ENCODE measurements at places on chromosomes 3 and 15.

DNA sequence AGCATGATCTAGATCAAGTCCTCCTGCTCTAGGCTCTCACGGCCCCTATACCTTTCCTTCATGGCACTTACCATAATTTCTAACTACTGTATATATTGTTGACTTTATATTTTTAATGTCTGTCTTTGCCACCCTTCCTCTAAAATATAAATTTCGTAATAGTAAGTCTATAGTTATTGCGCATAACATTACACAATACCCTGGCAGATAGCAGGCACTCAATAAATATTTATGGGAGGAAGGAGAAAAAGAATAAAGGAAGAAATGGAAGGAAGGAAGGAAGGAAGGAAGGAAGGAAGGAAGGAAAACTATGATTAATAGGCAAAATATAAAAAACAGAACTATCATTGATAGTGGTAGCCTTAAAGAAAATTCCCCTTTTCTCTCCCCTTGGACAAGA is 190.3 kb upstream of the LMCD1 start:
- DNase-seq, result no peak

GRCh38 chr3:59081071-59081470 is 31.2 kb upstream of the CFAP20DC start:
- no peak for DNase-seq

- no peak for DNase-seq
Observed at GRCh38 chr3:194311000-194311399, 40.1 kb downstream of the CPN2 start.

GRCh38 chr3:186520957-186521842 is 23.0 kb downstream of the CRYGS start:
- DNase-seq, result no peak

GRCh38 chr3:172034786-172035685 is 4.3 kb upstream of the FNDC3B start:
- DNase-seq, result no peak

- no peak for DNase-seq
Observed at GRCh38 chr3:81033684-81034083, 727.8 kb downstream of the GBE1 start.

- peak; percentile 11 for DNase-seq
Observed at GRCh38 chr15:68791431-68792283, 29.0 kb downstream of the ANP32A start.

GRCh38 chr15:62456011-62456920 is 291.2 kb upstream of the C2CD4B start:
- DNase-seq, result no peak

DNA sequence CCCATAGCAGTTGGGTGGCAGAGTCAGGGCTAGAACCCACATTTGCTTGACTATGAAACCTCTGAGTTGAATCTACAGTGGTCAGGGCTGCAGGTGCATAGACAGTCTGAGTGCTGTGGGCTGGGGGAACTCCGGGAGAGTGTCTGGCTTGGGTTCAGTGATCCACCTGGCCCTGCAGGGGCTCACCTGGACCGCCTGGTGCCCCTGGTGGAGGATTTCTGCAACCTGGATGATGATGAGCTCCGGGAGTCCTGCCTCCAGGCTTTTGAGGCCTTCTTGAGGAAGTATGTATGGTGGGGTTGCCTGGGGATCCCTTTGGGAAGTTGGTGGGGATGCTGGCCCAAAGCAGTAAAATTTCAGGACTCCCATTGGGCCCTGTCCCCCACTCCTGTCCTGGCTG is 16.3 kb downstream of the CAND2 start:
- DNase-seq, result no peak

- DNase-seq, result no peak
Observed at GRCh38 chr3:178079966-178080365, 456.3 kb upstream of the KCNMB2 start.

DNA sequence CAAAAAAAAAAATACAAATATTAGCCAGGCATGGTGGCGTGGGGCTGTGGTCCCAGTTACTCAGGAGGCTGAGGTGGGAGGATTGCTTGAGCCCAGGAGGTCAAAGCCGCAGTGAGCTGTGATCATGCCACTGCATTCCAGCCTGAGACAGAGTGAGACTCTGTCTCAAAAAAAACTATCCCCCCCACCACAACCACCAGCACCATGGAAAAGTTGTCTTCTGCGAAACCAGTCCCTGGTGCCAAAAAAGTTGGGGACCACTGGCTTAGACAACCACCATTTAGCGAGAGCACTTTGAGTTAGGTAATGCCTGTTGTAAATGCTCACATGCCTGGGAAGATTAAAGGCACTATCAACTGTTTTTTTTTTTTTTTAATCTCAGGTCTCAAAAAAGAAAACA is 15.4 kb downstream of the ARHGAP31 start:
- no peak for DNase-seq

DNA sequence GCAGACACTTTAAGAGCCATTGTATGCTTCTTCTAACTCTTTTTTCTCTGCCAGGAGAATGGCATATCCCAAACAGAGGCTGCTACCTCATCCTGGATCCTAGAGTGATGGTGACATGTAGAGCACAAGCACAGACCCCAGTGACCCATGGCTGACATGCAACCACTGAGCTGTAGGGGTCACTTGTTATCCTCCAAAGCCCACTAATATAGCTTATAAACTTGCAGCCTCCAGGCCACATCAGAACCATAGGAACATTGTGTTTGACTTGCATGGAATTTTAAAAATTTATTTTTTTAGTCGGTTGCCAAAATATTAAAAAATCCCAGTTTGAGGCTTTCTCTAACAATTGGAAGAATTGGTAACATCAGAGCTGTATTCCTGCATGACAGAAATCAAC is 283.0 kb upstream of the WNT5A start:
- no peak for DNase-seq

DNA sequence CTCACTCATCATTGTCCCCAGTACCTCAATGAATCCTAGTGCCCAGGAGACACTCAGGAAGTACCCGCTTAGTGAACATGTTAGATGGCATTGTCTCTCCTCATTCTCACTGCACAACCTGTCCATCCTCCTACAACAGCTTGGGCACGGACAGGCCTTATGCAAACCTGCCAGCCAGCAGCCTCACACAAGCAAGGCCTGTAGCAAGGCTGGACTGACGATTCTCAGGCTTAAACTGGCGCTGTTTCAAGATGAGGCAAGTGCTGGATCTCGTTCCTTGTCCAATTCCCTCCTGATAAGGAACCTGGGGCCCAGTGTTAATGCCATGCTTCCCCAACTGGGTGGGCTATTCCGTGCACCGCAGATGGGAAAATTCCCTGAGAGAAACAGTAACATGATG is 59.0 kb downstream of the CDCP1 start:
- no peak for DNase-seq

- DNase-seq, result no peak
Observed at GRCh38 chr3:23422517-23422851, 219.4 kb downstream of the UBE2E2 start.

DNA sequence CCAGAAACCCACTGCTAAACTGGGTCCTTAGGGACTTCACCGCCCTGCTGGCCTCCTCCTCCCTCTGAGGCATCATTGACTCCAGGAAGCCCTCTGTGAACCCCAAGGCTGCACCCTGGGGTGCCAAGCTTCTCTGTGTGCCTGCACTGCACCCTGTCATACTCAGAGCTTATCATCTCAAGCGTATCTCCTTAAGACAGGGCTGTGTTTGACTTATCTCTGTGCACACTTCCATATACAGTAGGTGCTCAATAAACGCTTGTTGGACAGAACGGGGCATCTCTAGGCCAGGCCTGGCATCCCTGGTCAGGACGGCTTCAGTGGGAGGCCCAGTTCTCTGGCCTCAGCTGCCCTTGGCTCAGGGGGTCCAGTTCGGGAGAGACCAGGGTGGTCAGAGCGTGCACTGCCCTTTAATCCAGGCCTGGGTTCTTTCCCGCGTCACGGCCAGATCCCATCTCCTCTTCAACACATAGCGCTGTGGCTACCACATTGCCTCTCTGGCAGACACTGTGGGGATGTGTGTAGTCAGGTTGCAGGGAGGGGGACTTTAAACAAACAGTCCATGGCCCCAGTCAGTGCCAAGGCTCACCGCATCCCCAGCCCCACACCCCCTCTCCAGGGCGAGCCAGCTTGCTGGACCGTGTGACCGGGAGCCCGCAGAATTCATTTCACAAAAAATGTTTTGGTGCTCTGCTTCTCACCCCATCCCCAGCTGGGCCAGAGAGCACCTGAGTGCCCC is 33.4 kb downstream of the MAGEF1 start:
- no peak for DNase-seq

DNA sequence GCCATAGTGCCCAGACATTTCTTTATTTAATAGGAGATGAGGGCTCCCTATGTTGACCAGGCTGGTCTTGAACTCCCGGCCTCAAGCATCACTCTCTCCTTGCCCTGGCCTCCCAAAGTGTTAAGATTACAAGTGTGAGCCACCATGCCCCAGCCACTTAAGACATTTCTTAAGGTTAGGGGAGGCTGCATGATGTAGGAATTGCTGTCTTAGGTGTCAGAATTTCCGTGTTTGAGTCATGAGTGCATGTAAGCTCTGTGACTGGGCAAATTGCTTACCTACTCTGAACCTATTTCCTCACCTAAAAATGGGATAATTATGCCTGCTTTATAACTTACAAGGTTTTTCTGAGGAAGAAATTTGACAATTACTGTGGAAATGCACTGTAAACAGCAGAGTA is 34.2 kb upstream of the SIAH2 start:
- DNase-seq, result no peak

- DNase-seq, result no peak
Observed at GRCh38 chr3:156837115-156837514, 11.0 kb downstream of the LEKR1 start.

DNA sequence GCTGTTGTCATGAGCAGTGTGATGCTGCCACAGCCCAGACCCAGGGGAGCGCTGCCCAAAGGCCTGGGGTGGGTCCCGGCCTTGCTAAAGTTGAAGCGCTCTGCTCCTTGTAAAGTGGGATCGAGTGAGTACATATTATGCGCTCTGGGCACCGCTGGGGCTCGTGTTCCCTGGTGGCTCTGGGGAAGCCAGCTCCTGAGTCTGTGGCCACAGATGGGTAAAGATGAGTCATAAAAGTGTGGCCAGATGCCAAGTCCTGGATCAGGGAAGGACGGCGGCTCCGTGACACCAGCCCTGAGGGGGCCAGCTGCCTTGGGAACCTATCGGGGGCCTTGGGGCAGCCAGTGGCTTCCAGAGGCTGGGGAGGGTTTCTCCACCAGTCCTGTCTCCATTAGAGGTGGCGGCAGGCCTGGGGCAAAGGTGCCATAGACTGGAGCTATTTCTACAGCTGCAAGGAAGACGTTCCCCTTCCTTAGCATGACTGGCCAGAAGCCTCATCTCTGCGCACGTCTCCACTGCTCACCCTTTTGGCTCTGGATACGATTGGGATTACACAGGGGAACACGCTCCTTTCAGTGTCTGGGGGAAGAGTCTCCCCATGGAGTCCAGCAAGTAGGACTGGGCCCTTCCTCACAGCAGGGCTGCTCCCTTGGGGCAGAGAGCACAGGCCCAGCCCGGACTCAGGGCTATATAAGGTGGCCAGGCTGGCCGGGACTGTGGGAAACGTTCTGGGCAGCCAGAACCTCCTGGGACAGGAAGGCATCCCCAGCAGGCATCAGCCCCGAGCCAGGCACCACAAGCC is 1.2 kb upstream of the ITIH4 start:
- no peak for DNase-seq

DNA sequence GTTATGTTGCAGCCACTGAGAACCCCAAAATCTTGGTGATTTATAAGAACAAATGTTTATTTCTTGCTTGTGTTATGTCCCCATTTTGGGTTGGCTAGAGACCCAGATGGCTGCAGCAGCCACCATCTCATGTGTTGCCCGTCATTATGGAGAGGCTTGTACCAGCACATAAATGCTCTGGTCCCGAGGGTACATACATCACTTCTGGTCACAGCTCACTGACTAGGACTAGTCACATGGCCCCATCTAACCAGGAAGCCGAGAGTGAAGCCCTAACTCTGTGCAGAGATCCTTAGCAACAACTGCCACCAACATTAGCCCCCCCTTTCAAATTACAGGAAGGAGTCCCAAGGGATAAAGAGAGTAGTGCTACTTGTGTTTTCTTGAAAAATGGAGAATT is 25.5 kb upstream of the HACD2 start:
- DNase-seq, result no peak

DNA sequence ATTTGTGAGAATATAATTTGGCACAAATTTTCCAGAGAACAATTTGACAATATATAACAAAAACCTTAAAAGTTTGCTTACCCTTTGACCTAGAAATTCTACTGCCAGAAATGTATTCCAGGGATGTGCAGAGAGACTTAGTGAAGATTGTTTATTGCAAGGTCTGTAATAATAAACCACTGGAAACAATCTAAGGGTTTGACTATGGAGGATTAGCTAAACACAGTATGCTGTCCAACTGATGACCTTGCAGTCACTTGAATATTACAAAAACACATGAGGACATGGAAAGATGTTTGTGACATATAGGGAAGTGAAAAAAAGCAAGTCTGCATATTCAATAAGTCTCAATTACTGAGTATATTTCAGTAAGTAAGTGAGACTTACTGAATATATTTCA is 48.1 kb upstream of the CDV3 start:
- no peak for DNase-seq

GRCh38 chr15:78840661-78841375 is 29.6 kb upstream of the ADAMTS7 start:
- no peak for DNase-seq

DNA sequence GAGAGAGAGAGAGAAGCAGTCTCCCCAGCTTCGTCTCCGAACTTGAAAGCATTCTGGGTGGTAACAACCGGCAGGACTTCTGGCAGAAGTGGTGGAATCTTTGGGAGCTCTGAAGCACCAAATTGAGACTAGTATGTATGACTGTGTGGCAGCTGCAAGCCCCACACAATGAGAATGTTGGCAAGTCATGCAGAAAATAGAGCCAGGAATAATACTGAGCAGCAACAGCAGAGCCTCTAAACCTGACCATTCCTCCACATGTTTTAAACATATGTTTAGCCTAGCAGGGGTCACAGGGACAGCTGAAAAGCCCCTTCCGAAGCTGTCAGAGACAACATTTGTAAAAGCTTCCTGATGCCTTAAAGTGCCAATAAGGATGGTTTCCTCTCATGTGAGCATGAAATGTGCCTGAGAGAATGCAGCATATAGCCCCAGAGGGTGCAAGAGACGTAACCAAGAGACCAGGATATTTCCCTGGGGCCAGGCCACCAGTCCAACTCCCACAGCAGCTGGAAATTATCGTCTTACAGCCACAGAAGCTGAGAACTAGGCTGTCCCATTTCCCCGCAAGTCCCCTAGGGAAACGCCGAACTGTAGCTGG is 178.6 kb upstream of the CCDC54 start:
- DNase-seq, result no peak

DNA sequence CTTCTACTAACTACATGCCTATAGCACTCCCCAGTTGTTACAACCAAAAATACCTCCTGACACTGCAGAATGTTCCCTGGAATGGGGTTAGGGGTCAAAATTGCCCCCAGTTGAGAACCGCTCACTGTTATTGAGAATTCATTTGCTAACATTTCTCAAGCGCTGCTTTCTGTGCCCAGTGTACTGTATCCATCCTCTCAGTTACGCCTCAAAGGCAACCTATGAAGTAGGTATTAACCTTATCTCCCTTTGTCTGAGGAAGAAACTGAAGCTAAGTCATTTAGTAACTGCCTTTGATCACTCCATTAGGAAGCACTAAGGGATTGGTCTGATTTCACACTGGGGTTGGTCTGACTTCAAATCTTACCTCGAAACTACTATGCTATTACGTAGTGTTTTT is 70.1 kb downstream of the CADPS start:
- no peak for DNase-seq

GRCh38 chr3:172800156-172800555 is 49.6 kb downstream of the ECT2 start:
- no peak for DNase-seq

Measured in activated CD4-positive, alpha-beta T cell treated with anti-CD3 and anti-CD28 coated beads for 1 hour (primary cell).